ENCODE measurements at places on chromosomes 3 and 15.

- DNase-seq, result no peak
These were observed 1144.7 kb downstream of the OTOL1 start for GRCh38 chr3:162641317-162641716.

- no peak for DNase-seq
These were observed 101.2 kb downstream of the CD47 start for GRCh38 chr3:107989661-107990060.

GRCh38 chr15:75753145-75753544, 40.5 kb upstream of the CSPG4 start:
- no peak for DNase-seq

GRCh38 chr3:42397644-42398043, 12.8 kb downstream of the LYZL4 start:
- no peak for DNase-seq

DNA sequence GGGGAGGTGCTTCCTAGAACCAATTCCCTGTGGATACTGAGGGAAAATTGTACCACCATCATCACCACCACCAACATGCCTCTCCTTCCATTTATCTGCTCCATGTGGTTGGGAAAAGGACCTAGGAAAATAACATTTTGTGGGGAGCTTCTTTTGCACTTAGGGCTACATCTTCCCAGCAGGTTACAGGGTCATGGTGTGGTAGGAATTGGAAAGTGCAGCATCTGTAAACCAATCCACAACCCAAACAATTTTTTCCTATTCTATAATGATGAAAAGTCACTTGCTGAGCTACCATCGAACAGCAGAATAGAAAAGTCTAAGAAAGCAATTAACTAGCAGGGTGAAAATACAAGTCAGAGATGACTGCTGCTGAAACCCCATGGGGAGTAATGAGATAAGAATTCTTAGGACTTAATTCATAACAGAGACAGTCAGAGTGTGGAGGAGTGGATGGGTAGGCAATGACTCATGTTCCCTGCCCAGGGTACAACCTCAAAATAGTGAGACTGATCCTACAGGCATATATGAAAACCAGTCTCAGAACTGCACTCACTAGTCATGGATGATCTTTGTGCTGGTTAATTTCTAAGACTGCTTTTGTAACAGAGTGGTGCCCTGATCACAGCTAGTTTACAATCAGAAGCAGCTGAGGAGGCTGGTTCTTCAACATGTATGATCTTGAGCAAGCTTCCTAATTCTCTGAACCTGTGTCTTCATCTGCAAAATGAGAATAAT, 38.1 kb upstream of the LEKR1 start:
- DNase-seq, result no peak

DNA sequence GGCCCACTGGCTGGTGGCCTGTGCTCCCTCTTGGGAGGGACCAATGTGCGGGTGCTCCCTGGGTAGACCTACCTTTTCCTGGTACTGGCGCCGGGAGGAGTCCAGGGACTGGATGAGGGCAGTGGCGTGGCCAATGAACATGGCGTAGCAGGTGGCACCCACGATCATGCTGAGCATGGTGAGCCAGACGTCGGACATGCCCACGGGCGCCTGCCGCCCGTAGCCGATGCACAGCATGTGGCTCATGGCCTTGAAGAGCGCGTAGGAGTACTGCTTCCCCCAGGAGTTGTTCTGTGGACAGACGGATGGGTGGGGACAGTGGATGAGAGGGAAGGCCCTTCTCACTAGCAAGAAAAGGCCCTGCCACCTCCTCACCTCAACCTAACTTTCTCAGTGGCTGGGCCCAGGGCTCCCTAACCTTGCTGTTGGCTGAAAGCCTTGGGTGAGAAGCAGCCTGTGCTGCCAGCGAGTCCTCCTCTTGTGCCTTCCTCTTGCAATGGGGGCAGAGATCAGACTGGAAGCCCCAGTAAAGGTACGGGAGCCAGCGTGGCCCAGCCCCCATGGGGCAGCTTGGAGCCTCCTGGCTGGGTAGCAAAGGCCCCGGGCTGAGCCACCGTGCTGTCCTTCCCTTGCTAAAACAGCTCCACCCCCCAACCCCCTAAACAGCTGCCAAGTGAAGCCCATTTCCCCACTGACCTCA, 39.1 kb downstream of the HCN4 start:
- DNase-seq, result no peak

DNA sequence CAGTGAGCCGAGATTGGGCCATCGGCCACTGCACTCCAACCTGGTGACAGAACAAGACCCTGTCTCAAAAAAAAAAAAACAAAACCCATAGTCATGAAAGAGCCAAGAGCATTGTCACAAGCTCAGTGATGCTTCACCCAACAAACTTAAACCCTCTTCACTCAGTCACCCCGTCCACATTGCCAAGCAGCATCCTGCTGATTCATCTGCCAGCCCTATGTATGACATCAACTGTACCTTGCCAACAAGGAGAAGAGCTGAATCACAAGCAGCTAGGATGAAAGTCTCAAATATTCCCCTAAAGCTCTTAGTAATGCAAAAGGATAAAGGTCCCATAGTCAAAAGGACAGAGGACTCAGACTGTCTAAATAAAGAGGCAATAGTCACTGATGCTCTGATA, 90.0 kb downstream of the ANO10 start:
- DNase-seq, result no peak

DNA sequence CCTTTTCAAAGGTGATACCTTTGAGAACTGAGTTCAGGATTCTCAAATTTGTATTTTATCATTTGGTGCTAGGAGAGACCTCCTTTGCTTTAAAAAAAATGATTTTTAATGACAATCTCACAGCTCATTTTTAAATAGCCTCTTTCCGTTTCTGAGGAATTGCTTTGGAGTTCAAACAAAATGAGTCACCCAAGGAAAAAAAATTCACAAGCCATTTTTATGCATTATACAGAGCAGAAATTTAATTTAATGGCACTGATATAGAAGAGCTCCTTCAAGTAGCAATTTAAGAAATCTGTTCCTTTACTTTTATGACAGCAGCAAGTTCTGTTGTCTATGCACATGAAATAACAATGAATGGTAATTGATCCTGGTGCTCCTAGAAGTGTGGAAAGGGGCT, 337.9 kb upstream of the KCNMB2 start:
- no peak for DNase-seq

- no peak for DNase-seq
These were observed 45.9 kb upstream of the TRPM1 start for GRCh38 chr15:31147456-31147855.

DNA sequence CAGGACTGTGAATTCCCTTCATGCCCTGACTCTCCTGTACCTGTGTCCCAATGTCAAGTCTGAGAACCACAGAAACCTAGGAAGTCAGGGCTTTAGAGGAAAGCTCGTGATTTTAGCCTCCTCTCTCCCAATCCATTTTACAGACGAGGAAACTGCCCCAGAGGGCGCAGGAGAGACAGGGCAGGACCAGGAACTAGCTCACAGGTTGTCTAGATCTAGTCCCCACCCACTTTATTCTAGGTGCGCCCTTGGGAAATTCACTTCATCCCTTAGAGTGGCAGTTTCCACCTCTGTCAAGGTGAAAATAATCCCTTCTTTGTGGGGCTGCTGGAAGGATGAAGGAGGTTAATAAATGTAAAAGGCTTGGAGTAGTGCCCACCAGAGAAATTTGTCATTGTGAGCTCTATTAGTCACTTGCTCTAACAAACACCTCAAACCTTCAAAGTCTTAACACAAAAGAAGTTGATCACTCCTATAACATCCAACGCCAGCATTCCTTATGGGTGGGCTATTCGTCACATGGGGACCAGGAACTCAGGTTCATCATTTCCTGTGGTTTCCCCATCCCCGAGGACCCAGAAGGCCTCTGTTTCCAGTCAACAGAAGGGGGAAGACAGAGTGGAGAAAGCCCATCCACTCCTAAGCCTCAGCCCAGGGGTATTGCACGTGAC, 282.3 kb downstream of the XXYLT1 start:
- no peak for DNase-seq

DNA sequence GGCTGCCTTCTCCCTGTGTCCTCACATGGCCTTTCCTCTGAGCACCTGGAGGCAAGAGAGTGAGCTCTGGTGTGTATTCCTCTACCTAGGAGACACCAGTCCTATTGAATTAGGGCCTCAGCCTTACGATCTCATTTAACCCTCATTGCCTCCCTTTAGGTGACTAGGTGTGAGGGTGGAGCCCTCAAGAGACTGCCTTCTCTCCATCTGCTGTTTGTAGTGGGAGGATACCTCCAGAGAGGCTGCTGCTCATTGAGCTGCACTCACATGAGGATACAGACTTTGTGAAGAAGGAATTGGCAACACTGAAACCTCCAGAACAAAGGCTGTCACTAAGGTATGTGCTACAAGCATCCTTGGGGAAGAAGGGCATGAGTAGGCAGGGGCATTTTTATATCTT, at the start of gene CCR8:
Gene CCR8, plus strand, starts transcription at position 217 of the 400 bp plus-strand sequence. CDS start 2,623 bp downstream, outside the sequence.
- DNase-seq, result no peak

DNA sequence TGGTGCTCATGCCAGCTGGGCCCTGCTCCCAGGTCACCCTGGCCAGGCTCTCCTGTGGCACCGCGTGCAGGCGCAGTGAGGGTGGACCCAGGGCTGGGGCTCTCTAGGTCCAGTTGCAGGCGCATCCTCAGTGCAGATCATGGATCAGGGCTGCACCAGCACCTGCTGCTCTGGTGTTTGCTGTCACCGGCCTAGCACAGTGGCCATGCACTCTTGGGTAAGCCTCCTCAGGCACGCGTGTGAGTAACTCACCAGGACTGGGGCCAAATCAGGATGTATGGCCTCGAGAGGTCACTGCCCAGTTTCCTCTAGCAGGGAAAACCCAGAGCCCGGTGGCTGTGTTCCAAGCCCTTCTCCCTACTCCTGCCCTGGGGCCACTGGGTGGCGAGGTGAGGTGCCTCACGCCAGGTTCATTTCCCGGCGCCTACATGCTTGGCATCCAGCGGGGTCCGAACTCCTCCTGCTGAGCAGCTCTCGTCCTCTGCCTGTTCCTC, 45.5 kb upstream of the SLC41A3 start:
- DNase-seq, result no peak

- no peak for DNase-seq
These were observed 120.0 kb downstream of the CYP19A1 start for GRCh38 chr15:51218299-51218938.

DNA sequence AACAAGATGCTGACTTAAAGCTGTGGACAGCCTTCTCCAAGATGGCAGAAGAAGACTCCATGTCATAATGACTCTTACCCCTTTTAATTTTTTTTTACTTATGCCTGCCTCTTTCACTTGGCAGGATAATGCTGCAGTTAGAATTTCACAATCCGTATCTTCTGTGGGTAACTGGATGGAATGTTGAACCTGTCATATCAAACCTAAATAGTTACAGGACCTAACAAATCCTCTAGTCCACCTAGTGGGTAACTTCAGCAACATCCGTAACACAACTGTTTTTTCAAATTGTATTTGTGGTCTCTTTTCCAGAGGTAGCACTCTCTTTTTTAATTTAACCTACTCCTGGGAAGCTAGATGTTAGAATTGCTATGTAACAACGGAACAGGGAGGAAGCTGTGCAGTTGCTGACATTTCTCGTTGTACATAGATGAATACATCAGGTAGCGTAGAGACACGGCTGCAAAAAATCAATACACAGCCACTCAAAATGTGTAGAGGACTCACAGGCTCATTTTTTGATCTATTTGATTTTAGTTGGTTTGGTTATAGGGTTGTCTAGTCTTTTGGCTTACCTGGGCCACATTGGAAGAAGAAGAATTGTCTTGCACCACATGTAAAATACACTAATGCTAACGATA, 43.9 kb upstream of the TRPM1 start:
- no peak for DNase-seq

DNA sequence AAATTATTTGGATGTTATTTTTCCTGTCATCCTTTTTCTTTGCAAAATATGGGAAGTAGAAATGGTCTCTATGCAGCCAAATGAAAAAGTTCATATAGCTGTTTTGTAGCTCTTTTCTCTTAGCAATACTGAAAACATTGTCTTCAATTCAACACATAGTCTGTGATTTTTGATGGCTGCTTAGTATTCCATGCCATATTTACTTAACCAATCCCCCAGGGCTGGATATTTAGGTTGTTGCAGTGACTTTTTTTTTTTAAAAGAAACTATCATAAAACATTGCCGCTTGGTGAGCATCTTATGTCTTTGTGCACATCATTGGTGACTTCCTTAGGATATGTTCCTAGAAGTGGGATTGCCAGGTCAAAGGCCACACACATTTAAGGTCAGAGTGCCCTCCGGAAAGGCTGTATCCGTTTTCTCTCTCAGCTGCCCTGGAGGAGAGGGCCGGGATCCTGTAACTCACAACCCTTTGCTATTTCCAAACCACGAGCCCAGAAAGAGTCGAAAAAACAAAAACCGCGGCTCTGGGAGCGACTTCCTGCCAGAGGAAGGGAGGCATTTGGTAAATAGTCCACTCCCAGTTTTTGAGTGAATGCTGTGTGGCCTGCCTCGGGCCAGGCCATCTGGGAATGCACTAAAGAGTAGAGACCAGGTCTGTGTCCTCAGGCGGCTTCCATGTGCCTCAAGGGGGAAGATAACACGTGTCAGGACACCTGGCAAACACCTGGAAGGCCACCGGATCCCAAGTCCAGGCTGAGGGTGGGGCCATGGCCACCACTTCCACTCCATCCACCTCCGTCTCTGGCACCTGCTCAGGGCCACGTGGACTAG, 41.9 kb downstream of the SMAD6 start:
- DNase-seq, result no peak

DNA sequence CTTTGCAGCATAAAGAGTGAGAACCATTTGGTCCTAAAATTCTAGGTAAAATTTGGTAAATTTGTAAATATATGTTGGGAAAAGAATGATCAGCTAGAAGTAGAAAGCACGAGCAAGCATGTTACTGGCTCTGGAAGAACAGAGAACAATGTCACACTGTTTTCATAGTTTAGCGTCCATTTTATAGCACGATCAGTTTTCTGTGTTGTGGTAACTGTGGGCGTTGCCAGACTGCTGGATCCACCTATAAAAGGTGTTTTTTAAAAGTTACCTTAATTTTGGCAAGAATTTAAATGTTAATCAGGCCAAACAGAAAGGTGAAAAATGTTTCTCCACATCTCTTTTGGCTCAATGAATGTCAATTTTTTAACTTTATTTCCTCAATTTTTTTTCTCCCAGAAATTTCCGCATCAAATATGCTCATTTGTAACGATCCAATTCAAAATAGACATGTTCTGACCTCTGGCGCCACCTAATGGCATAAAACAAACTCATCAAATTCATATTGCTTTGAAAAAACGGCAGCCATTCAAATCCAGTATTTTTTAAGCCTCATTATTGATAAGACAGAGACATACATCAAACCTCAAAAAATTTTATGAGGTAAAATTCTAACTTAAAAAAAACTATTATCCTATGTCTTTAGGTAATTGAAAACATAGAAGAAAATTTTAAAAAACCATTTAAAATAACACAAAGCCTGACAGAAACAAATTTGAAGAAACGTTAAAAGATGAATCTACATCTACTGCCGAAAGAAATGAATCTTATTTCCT, 5.5 kb upstream of the GP5 start:
- no peak for DNase-seq

DNA sequence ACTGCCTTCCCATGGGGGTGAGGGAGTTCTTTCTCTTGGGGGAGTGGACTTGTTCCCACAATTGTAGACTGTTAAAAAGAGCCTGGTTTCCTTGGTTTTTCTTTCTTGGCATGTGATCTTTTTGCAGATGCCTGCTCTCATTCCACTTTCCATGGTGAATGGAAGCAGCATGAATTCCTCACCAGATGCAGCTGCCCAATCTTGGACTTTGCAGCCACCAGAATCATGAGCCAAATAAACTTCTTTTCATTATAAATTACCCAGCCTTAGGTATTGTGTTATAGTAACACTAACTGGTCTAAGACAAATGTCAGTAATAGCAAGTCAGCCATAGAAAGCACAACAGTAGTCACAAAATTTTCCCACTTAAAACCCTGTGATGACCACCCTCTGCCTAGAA, 260.5 kb upstream of the THBS1 start:
- DNase-seq, result no peak

Measured in nucleus accumbens (tissue), 56 donors.